Occipital lobe (tissue), 3 donors: ENCODE measurements at places on chromosomes 6 and 20.

GRCh38 chr6:110439356-110439755 lies 24.0 kb upstream of the DDO start:
- no peak for DNase-seq

- peak; percentile 3 for DNase-seq
Measured at GRCh38 chr6:18536591-18537055, 149.5 kb downstream of the RNF144B start.

DNA sequence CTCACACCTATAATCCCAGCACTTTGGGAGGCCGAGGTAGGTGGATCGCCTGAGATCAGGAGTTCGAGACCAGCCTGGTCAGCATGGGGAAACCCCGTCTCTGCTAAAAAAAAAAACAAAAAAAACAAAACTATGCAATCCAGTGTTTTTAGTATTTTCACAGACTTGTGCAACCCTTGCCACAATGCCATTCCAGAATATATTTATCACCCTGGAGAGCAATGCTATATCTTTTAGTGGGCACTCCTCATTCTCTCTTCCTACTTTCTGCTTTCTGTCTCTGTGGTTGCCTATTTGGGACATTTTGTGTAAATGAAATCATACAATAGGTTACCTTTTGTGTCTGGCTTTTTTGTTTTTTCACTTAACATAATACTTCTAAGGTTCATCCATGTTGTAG lies 39.1 kb upstream of the MROH8 start:
- DNase-seq = no peak

- no peak for DNase-seq
Measured at GRCh38 chr20:38620441-38620840, 18.8 kb downstream of the ARHGAP40 start.

DNA sequence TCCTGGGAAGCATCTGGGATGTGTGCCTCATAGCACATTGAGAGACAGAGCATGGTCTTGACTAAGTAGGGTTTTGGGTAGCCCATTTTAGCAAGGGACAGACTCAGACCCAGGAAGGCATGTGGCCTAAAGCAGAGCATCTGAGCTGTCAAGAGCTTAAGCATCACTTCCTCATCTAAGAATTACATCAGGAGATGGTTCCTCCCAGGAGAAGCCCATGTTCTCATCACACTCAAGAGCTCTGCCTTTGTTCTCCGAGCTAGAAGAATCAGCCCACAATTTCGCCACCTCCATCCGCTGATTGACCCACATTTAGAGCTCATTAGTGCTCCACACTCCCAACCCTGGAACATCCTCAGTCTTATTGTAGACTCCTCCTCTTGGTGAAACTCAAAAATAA lies 68.3 kb downstream of the NPEPL1 start:
- DNase-seq = no peak
